ENCODE measurements at places on chromosomes 3 and 15.

GRCh38 chr15:96720656-96721055 is 390.2 kb downstream of the NR2F2 start:
- no peak for DNase-seq

GRCh38 chr15:44099671-44100070 is 95.4 kb downstream of the FRMD5 start:
- DNase-seq, result no peak

GRCh38 chr3:129655291-129655700 is 48.8 kb upstream of the PLXND1 start:
- DNase-seq, result no peak

- DNase-seq, result no peak
These were observed 31.5 kb downstream of the ZFAND6 start for GRCh38 chr15:80090879-80091503.

DNA sequence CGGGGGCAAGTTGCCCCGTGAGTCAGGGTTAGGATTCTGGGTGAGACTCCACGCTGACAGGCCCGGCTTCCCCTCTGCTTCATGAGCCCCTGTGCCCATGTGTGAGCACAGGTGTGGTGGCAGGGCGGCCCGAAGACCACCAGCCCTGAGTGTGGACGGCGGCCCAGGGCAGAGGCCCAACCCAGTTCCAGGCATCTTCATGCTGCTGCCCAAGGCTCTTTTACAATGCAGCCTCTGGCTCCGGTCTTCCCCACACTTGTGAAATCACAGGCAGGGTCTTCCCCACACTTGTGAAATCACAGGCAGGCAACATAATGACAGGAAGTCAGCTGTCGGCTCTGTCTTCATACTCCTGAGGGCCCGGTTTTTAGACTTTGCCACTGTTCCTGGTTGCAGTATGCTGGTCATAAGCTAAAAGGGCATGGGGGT is 78.8 kb downstream of the AAGAB start:
- DNase-seq, result no peak

- DNase-seq, result no peak
These were observed 22.3 kb downstream of the PLXNB1 start for GRCh38 chr3:48407542-48408099.

DNA sequence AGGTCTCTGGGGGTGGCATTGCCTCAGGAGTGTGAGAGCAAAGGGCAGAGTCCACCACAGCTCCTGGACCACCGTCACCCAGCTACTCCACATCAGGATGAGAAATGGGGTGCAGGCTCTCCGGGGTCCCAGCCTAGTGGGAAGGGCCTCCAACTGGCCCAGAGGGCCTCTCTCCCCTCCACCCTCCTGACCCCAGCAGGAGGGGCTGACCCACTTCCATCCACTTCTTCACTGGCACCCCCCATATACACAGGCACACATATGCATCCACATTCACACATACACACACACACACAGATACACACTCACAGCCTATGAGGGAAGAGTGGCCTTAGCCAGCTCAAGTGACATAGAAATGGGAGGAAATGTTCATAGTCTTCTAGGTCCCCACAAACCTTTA is 286.0 kb downstream of the OCA2 start:
- no peak for DNase-seq

DNA sequence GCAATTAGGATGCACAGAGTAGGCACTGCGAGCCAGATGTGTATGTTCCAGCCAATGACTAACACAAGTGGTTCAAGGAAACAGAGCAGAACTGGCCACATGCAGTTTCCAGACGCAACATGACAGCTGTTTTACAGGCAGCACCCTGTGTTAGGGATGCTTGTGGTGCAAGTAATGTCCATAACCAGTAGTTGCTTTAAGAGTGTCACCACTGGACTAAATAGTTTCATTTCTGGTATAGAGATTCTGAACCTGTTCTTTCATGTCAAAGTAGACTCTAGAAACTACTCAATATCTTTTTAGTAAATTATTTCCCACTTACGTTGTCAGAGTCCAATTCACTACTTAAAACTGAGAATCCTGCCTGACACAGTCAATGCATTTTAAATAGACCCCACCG is 14.5 kb upstream of the LPP start:
- DNase-seq, result no peak

DNA sequence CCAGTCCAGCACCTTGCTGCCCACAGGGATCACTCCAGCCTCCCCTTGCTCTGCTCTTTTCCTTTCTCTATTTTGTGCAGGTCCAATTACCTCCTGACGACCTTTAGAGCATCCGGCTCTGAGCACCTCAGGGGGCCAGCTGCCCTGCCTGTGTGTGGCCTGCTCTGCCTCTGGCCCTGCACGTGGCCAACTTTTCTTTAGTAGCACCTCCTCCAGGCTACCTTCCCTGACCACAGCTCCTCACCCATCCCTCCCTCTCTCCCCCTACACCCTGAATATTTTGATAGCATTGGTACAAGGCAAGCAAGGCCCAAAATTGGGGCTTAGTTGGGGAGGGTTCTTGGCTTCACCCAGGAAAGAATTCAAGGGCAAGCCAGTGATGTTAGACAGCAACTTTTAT is 66.9 kb upstream of the PRR20G start:
- no peak for DNase-seq

- DNase-seq, result no peak
These were observed 290.0 kb downstream of the TLE3 start for GRCh38 chr15:69807721-69808120.

DNA sequence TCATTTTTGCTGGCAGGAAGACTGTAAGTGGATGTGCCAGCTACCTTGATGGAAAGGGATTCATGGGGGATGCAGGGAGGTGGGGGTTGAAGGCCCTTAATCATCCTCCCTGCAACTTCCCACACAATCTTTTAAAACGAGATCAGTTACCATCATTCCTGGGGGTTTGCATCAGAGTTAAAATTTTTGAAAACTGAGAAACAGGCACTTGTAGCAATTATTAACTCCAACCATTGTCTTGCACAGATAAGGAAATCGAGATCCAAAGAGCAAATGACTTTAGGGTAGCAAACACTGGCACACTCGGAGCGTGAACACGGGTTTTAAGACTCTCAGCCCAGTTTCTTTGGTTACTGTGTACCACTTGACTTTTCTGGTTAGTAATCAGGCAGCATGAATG is 41.9 kb downstream of the GPD1L start:
- no peak for DNase-seq

- DNase-seq, result no peak
These were observed 108.8 kb downstream of the FBN1 start for GRCh38 chr15:48536681-48537091.

GRCh38 chr3:24305795-24306467 is 188.7 kb downstream of the THRB start:
- no peak for DNase-seq

DNA sequence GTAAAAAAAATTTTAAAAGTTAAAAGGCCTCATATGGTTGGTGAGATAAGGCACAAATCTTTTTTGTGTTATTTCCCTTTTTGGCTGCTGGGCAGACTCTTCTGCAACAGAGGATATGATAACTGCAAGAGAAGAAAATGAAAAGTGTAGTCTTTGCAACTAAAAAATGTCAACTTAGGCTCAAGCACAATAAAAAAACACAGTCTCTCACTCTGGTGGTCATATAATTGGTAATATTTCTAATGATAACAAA is 15.4 kb downstream of the COMMD2 start:
- no peak for DNase-seq

- no peak for DNase-seq
These were observed 270.8 kb downstream of the OPA1 start for GRCh38 chr3:193863657-193864357.

DNA sequence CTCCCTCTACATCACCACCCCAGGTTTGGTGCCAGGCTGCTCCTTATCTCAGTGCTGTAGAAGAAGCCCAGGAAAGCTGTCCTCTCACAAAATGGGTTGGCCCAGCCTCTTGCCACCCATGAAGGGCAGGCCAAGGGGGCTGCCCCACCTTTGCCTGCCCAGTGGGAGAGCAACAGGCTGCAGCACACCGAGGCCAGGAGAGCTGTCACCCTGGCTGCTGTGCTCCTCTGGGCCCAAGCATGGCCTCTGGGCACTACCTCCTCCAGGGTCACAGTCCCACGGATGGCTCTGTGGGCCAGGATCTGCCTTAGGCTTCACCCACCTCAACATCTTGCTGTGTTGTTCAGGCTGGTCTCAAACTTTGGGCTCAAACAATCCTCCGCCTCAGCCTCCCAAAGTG is 6.4 kb upstream of the STAB1 start:
- no peak for DNase-seq

GRCh38 chr3:58013973-58014649 is 5.9 kb downstream of the FLNB start:
- peak; percentile 76 for DNase-seq

DNA sequence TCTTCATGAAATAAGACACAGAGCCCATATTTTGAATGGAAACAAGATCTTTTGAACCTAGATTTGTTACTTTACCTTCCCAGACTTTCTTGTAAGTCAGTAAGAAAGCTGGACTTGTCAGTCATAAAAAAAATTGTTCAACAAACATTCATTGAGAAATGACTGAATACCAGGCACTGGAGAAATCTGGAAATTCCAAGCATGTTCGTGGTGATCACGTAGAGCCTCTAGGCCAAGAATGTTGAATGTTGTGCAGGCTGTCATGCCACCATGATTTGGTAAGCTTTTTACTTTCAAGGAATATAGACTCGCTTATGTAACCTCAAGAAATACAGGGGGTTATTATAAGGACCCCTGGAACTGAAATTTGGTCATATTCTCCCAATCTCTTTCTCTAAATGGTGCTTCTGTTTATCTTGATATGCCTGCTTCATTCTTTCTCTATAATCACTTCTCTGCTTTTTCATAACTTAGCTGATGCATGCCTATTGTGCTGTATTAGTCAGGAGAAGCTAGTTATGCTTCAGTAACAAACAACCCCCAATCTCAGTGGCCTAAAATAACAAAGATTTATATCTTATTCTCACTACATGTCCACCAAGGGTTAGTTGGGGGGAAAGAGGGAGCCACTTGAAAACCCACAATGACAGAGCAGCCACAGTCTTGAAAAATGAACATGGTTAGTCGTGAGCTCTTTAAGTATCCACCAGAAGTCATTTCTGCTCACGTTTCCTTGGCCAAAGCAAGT is 3.4 kb upstream of the TPM1 start:
- no peak for DNase-seq

DNA sequence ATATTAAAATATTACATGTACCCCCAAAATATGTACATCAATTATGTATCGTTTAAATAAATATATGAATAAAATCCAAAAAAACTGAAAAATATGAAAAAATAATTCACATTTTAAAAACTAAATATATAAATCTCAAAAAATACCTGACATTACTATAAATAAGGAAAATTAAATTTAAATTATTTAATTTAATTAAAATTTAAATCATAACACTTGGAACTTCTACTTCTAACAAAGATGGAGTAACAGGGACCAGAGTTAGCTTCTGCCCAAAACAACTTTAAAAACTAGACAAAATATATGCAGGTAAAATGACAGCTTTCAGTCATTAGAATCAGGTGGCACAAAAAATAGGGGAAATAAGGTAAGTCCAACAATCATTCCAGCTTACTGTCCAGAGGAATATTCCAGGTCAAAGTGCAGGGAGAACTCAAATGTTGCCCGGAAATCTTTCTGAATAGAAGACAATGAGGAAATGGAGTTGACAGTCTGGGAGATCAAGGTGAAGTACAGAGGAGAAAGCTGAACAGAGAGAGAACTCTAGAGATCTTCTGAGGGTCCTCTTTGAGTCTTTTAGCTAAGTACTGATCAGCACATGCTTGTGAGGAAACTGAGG is 207.7 kb upstream of the ATP11B start:
- DNase-seq, result no peak

DNA sequence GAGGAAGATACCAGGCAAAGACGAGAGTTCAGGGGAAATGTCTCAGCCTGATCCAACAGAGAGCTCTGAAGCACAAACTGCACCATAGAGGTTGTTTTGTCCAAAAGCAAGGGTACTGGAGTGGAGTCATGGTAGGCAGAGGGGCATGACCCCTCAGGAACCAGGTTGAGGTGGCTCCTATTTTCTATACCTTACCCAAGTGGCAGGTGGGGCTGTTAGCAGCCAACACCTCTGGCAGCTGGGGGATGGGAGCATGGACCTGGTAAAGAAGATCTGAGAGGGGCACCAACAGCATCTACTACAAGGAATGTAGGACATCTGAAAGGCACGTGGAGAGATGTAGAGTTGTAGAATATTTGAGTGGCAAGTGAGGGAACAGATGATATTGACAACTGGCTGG is 85.2 kb downstream of the GAP43 start:
- no peak for DNase-seq

GRCh38 chr3:15217841-15218267 is 11.8 kb downstream of the CAPN7 start:
- DNase-seq, result no peak

- no peak for DNase-seq
These were observed 26.3 kb upstream of the LRRN1 start for GRCh38 chr3:3772920-3773319.

DNA sequence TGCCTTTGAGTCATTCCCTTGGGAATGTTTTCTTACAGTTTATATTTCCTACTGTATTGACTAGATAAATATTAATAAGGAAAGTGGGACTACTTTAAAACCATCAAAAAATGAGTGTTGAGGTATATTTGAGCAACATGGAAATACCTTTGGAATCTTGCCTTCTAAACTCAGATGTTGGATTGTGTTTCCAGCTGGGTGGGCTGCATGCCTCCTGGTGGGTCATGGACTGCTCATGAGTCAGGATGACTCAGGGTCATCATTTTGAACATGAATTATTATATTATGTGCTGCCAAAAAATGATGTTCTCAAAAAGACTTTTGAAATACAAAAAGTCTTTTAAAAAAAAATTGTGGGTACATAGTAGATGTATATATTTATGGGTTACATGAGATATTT is 41.1 kb upstream of the APH1B start:
- DNase-seq, result no peak

DNA sequence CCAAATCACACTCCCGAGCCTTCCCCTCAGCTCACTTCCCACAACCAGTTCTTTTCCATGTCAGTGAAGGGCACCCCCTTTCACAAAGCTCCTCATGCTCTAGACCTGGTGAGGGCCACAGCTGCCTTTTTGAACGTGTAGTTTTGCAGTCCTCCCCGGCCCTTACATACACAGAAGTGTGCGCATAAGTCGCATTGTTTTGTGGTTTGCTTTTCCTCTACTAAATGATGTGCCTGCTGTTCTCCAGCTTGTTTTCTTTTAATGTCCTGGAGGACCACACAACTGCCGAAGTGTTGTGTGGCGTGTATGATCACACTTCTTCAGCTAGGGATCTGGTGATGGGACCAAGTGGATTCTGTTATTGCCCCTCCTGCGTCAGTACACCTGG is 7.6 kb downstream of the C15orf39 start:
- DNase-seq, result no peak

- DNase-seq, result no peak
These were observed at the start of gene THRB for GRCh38 chr3:24494618-24495325. THRB (minus strand) TSS chr3:24494850.

GRCh38 chr15:100254285-100254684 is 87.5 kb downstream of the ADAMTS17 start:
- DNase-seq, result no peak

DNA sequence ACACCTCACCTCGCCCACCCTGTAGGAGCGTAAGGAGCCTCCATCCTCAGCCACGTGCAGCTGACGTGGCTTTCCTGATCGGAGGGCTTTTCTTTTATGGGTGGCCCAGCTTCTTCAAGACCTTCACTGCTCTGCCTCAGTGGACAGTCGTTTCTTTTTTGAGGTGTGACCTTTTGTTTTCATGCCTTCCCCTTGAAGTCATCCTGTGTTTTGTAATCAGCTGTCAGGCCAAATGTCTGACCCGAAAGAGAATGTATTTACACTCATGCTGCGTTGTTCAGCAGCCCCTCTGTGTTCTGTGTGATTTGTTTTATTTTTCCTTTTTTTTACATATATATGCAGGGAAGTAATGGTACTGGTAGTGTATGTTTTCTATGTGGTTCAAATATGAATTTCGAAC is 41.8 kb downstream of the CCK start:
- DNase-seq, result no peak

- DNase-seq, result no peak
These were observed 443.3 kb upstream of the ATP11B start for GRCh38 chr3:182349951-182350517.

Data from skeletal muscle cell (primary cell).